ENCODE measurements at places on chromosomes 3 and 15.

DNA sequence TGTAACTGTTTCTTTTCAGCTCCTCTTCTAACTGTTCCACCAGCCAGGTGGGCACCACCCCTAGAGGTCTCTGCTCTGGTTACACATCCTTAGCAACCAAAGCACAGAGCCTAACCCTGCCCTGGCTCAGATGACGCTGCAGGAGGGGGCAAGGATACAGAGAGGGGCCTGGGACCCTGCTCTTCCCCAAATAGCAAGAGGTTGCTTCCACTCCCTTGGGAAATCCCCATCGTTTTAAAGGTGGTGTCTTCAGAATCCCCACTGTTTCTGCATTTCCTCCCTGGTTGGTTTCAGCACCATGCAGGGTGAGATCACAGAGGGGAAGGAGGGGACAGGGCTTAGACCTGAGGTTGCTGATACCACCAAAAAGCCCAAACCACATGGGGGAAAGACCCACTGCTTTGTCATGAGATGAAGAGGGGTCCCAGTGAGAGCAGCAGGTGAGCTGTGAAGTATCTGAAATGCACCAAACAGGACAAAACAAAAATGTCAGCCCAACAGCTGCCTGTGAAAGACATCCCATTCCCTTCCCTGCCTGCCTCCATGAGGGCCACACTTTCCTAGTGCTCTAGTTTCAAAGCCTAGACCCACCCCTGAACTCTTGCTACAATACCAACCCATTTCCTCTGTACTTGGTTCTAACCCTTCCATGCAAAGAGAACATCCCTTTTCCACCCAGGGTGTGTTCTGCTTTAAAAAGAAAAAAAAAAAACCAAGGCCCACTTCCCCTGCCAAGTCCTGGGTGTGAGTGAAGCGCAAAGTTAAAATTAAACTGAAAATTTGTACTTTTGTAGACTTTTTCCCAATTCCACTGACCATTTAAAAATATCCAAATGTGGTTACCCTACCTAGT, 29.0 kb downstream of the ANP32A start:
- DNase-seq: no peak

DNA sequence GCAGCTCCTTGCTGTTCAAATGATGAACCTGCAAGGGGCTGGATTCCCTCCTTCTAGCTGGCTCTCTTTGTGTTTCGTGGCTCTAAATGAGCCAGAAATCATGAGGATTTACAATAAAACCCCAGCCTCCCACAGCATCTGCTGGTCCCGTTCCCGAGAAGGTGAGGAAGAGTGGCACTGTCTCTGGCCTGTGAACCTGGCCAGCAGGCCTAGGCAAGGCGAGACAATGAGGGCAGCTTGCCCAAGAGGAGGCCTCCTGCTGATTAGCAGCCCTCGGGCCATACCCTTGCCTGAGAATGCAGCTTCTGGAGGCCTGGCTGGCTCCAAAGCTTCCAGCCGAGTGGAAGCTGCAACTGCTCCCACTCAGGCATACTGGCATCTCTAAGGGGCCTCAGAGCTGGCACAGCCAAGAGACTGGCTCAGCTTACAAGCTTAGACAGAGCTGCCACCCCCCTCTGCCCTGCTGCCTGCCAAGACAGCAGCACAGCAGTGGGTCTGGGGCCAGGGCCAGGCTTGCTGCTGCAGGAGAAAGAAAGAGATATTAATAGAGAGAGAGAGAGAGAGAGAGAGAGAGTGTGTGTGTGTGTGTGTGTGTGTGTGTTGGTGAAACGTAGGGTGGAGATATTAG, 76.5 kb downstream of the HMG20A start:
- peak; percentile 79 for DNase-seq

- no peak for DNase-seq
Observed at GRCh38 chr3:99674086-99674789, 35.8 kb downstream of the COL8A1 start.

- DNase-seq: no peak
Observed at GRCh38 chr3:86782286-86782685, 208.7 kb downstream of the VGLL3 start.

DNA sequence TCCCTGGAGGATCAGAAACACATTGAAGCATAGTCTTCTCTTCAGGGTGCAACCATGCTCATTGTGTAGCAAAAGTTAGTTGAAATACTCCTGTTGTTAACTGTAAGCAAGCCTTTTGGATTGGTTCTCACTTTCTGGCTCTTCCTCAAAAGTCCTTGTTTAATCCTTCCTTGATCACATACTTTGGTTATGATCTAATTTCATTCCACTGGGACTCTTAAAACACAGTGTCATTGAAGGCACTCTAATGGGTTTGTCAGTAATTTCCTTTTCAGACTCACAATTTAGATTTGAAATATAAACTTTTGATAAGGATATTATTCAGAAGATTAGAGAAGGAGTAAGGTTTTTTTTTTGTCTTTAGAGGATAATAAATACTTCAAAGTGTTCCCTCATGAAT, 451.7 kb upstream of the SGO1 start:
- DNase-seq: no peak

Measured in BE2C (cell line).